ENCODE measurements at places on chromosomes 1 and 21. TPM values are rescaled to one million over a fixed set of nuclear protein-coding genes. Genes with fewer than 3 reads are reported as not detected.

Gene PLA2G2A
- 154 TPM for total RNA-seq

Gene COL24A1
- 1.9 TPM for total RNA-seq

Gene OR2T29
- not detected for total RNA-seq

Gene GBP7
- total RNA-seq = not detected

Gene CACNA1E
- total RNA-seq = 4.7 TPM

Gene ODF2L
- 4.9 TPM for total RNA-seq

DNA sequence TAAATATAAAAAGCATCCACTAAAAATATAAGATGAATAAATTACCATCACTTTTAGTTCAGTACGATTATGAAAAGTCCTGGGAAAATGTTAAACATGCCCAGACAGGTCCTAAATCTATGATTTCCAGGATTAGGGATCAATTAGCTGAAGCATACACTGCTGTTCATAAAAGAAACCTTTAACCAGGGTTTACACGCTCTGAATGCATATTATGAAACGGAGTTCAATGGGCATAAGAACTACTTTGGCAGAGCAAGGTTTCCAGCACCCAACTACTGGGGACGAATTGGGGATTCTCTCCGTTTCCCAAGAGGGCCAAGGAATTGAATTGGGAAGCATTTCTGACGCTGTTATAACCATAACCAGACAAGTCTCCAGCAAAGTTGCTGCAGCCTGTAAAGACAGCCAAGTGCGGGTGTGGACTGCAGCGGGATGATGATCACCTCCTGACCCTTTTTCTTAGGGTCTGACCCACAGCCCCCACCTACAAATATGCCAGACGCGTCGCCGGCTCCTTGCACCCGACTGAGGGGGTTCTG is 1.6 kb downstream of the SLC30A1 start:
- no peak for DNase-seq

DNA sequence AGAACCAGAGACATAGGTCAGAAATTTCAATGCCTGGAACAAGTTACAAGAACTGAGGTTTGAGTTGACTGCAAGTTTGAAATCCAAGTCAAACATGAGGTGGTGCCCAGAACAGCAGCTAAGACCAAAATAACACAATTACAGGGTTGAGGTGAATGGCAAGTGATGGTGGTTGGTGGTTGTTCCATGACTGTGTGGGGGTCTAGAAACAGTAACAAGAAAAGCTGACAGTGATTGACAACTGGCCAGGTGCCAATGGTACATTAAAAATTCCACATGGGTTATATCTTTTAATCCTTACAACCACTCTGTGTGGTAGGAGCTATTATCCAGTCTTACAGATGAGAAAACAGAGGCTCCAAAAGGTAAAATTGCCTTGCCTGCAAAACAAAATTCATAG is 32.0 kb downstream of the RIMS3 start:
- DNase-seq = no peak

- no peak for DNase-seq
Measured at GRCh38 chr1:12341667-12342066, 111.8 kb downstream of the VPS13D start.

GRCh38 chr1:32958827-32959226 is 5.8 kb downstream of the RNF19B start:
- DNase-seq = no peak

- no peak for DNase-seq
Measured at GRCh38 chr1:150192012-150192411, 42.3 kb downstream of the PLEKHO1 start.

DNA sequence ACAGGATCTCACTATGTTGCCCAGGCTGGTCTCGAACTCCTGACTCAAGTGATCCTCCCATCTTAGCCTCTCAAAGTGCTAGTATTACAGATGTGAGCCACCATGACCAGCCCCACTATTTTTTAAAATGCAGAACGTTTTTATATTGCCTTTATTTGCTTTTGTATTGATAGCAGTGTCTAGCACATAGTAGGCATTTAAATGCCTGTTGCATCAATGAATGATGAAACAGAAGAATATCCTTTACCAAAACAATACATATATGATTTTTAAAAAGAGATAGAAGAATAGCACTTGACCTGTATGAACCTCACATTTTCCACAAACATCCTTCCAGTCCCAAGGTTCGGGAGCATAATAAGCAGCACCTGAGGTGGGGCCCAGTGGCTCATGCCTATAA is 16.5 kb upstream of the FRRS1 start:
- no peak for DNase-seq

DNA sequence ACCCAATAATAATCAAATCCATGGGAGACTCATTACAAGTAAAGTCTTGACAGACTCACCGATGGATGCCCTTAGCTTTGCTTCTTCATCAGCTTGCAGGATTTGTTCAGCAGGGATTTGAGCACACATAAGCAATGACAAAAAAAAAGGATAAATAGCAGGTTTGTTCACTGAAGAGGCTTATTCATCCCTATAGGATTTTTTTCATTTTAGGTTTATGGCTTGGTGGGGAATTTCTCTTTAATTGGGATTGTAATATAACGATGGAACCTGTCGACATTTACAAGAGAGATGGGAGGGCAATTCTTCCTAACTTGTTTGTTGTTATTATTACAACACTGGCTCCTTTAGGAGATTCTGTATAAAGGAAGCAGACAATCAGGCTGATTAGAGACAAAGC is 649.1 kb upstream of the PLXNA2 start:
- DNase-seq = no peak

- DNase-seq = peak; percentile 88
Measured at GRCh38 chr1:20717452-20718342, at the start of gene KIF17. Gene KIF17 (minus strand): TSS chr1:20718007. CDS start chr1:20717706, 301 bp downstream.

- DNase-seq = no peak
Measured at GRCh38 chr1:234554698-234555311, 55.2 kb downstream of the IRF2BP2 start.

DNA sequence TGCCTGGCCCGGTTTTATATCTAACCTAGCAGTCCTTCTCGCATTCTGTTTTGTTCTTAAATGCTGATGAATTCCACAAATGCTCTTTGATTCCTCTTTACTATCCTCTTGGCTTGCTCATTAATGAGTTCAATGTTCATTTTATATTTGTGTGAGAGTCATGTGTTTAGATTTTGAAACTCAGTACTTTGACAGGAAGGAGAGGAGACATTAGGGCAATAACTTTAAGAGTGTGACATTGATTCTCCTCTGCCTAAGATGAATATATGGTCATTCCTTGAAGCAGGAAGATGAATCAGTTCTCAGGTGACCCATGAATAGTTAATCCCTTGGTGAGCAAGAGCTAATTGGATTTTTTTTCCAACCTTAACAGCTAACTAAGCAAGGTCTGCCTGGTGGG is 84.1 kb downstream of the MRPS6 start:
- DNase-seq = no peak

GRCh38 chr1:116166011-116166571 is 54.9 kb downstream of the MAB21L3 start:
- DNase-seq = peak; percentile 55

GRCh38 chr1:208880433-208881100 is 636.4 kb upstream of the PLXNA2 start:
- no peak for DNase-seq

DNA sequence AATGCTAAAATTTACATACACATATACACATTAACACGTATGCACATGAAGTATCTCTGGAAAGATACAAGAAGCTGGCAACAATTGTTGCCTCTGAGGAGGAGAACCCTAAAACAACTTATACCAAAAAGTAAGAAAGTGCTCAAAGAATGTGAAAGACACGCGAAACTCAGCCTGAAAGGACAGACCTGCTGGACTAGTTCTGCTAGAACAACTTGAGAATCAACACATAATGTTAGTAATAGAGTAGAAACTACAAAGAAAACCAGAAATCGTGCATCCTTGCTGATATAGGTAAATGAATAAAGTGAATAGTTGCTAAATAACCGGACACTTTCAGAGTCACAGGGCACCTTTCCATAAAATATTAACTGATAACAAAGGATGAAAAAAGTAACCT is 242.5 kb downstream of the RERE start:
- DNase-seq = no peak

GRCh38 chr1:180312926-180313325 is 82.9 kb downstream of the LHX4 start:
- DNase-seq = no peak

- no peak for DNase-seq
Measured at GRCh38 chr1:166925810-166926478, 49.4 kb downstream of the ILDR2 start.

- DNase-seq = no peak
Measured at GRCh38 chr1:229032375-229032774, 238.5 kb upstream of the RAB4A start.

GRCh38 chr1:25623007-25623406 is 6.4 kb downstream of the MAN1C1 start:
- DNase-seq = no peak

DNA sequence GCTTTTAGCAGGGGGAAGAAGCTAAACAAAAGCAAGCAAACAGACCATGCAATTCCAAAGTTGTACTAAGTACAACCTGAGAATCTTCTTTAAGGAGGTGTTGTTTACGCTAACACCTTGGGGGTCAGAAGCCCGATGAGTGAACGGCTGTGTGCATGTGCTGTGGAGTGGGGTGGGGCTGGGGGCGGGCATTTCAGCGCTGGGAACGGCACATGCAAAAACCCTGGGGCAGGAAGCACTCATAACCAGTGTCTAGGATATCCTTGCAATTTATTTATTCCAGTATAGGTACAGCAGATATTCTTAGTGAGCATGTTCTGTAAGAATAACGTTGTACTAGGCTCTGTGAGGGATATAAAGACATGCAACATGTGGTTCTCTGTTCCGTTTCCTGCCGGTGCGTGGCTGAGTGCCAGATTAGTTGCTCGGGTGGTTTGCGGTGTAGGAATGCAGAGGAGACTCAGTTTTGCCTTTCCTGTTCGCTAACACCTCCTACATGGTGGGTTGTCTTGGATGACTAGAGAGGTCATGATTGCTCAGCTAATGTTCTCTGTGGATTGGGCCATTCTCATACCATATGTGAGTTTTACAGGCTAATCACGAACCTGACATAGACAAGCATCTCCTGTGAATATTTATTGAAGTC is 3.7 kb downstream of the FASLG start:
- peak; percentile 60 for DNase-seq

DNA sequence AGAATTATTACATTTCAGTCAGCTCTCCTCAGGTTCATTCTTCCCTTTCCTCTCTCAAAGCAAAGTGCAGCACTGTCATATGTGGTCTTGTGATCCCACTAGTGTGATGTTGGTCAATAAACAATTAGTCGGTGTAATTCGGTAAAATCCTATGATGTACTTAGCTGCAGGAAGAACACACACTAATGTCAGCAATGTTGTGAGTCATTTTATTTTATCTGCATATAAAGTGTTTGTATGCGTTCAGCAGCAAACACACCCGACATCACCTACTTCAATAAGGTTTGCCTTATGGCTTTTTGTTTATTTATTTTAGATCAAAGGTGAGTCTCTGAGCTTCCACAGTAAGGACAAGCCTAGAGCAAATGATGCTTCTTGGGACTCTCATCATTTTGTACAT is 47.8 kb downstream of the PTPN14 start:
- no peak for DNase-seq

GRCh38 chr21:16570171-16570570 is 840.4 kb downstream of the USP25 start:
- DNase-seq = no peak

DNA sequence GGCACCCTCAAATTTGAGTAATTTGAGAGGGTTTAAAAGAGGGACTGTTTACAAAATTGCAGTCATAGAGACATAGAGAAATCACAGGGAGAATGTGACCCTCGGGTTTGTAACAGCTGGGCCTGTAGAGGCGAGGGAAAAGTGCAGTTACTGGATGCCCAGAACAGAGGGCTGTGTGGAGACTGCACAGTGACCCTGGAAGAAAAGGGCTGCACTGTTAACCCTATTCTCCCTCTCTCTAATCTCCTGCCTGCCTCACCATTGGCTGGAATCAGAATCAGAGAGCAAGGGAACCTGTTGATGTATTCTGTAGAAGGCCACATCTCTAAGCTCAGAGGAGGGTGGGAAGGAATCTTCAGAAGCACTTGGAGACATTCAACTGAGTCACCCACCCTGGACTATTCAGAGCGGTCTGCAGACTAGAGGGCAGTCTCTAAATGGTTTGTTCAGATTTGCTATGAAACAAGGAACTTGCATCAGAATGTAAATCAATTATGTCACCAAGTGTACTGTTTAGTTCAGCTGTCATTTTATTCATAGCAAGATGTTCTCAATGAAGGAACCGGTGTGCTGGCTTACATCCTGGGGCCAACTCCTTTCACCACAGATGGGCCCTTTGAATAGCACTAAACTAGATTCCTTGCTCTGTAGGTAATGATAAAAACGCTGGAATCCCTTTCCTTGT is 132.2 kb upstream of the HOOK1 start:
- no peak for DNase-seq

GRCh38 chr1:228282329-228283042 is 74.6 kb downstream of the OBSCN start:
- no peak for DNase-seq

DNA sequence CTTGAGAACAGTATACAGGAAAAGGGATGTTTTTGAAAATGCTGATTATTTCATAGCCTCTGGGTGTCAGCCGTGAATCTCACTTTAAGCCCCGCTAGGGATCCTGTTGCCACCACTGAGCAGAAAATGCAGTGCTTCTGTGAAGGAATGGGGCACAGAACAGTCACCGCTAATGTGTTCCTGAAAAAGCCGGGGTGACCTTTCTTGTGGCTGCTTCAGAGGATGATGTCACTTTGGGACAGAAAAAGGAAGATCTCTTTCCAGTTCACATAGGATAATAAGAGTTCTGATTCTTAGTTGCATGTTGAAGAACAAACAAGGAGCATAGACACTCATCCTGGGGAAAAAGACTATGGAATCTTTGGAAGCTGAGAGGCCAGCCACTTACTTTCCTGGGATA is 349.6 kb downstream of the DISC1 start:
- no peak for DNase-seq

All from Right ventricle myocardium superior (tissue), 1 donor.